ENCODE measurements at places on chromosomes 1 and 21.

- DNase-seq: peak; percentile 7
Measured at GRCh38 chr1:222521299-222522104, 26.4 kb downstream of the HHIPL2 start.

DNA sequence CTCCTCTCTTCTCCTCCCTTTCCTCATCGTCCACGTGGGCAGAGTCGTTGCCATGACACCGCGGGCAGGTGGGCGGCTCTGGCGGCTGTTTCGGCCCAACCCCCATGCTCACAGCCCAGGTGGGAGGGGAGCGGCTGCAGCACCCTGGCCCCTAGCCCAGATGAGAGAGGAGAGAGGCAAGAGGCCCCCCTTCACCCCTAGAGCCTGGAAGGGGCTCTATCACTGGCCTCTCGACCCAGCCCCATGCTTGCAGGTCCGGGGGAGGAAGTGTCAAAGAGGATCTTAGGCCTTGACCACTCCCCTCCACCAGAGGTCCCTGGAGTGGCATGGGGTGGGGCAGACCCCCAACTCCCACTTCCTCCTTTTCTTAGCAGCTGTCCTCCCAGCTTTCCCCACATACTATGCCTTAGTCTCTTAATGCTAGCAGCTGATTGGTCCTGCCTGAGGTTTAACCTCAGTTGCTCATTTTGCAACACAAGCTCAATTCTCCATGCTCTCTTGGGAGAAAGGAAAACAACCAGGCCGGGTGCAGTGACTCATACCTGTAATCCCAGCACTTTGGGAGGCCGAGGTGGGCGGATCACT is 10.4 kb downstream of the DLGAP3 start:
- DNase-seq: no peak

- DNase-seq: no peak
Measured at GRCh38 chr21:19475525-19475924, 1071.9 kb upstream of the TMPRSS15 start.

- no peak for DNase-seq
Measured at GRCh38 chr1:175530622-175531375, 212.6 kb downstream of the TNR start.

- no peak for DNase-seq
Measured at GRCh38 chr1:241253471-241253870, 103.5 kb downstream of the RGS7 start.

DNA sequence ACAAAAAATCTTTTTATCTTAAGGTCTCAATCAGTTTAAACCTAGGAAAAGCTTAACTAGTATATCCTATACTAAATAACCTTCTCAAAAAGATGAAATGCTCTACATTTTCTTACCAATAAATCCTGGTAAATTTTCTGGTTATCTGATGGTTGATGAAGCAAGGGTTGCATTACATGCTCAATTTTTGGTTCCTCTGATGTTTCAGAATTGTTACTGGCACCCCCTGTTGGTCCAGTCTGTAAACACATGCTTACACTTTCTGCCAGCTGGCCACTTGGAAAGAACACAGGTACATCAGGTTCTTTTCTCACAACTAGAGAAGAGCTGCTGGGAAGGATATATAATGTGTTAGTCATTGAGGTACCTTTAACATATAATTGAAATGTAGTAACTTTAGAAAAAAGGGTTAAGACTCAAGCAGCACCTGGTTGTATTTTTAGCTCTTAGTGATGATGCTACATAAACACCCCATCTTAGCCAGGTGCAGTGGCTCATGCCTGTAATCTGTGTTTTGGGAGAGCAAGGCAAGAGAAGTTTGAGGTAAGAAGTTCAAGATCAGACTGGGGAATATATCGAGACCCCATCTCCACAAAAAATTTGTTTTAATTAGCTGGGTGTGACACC is 30.9 kb upstream of the TAL1 start:
- peak; percentile 66 for DNase-seq

DNA sequence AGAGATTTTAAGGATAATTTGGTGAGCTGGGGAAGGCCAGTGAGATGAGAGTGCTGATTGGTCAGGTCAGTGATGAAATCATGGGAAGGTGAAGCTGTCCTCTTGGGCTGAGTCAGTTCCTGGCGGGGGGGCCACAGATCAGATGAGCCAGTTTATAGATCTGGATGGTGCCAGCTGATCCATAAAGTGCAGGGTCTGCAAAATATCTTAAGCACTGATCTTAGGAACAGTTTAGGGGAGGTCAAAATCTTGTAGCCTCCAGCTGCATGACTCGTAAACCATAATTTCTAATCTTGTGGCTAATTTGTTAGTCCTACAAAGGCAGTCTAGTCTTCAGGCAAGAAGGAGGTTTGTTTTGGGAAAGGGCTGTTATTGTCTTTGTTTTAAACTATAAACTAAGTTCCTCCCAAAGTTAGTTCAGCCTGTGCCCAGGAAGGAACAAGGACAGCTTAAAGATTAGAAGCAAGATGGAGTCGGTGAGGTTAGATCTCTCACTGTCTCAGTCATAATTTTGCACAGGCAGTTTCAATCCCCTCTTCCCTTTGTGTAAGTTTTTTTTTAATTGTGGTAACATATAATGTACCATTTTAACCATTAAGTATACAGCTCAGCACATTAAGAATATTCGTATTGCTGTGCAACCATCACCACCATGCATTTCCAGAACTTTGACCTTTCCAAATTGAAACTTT is 39.4 kb downstream of the PTAFR start:
- DNase-seq: no peak

DNA sequence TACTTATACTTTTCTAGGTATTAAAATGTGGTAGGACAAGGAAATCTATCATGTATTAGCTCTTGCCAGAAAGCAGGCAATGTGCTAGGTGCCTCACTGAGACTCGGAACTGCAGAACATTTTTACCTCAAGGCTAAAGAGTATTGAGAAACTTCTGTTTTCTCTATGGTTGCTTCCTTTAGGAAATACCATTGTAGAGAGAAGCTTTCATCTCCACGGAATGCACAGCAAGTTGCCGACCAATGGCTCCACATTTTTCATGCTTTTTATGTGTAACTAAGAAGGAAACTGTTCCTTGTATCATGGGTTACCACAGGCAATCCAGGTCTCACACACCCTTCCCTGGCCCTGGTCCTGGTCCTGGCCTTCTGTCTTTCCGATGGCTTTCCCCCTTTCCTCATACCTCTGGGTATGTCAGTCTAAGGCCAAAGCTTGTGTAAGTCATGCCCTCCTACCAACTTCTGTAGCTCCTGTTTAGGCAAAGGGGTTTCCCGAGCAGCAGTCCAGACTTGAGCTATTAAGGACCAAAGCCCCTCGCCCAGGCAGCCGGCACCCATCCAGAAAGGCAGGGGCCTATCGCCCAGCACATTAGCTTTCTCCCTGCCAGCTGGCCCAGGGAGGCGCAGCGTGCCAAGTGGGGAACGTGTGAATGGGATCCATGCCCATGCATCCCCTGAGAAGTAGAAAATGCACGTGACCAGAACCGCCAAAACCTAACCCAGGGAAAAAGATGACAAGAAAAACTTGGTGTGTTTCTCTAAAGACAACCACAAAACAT is 225.0 kb downstream of the PBX1 start:
- DNase-seq: no peak

DNA sequence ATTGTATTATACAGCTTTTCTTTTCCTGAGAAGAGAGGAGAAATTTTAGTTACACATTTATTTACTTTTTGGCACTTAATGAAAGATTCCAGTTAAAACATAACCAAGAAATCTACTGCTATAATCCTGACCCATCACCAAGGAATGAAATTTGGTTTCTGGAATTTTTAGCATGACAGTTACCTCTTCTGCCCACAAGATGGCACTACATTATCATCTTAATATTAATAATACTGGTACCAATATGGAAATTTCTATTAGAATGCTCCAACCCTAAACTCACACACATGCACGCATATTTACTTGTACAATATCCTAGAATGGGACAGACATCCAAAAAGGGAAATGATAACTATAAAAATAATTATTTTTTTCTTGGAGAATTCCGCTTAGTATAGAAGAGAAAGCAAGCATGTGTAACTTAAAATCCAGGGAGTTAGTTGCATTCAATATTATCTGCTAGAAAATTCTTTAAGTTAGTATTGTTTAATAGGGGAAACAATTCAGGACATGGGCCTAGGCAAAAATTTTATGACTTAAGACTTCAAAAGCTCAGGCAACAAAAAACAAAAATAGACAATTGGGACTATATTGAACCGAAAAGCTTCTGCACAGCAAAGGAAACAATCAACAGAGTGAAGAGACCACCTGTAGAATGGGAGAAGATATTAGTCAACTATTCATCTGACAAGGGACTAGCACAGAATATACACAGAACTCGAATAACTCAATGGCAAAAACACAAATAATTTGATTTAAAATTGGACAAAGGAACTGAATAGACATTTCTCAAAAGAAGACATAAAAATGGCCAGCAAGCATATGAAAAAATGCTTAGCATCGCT is 37.4 kb downstream of the MAP3K21 start:
- DNase-seq: peak; percentile 2

GRCh38 chr1:94125551-94126514 is 4.9 kb upstream of the ABCA4 start:
- DNase-seq: no peak

DNA sequence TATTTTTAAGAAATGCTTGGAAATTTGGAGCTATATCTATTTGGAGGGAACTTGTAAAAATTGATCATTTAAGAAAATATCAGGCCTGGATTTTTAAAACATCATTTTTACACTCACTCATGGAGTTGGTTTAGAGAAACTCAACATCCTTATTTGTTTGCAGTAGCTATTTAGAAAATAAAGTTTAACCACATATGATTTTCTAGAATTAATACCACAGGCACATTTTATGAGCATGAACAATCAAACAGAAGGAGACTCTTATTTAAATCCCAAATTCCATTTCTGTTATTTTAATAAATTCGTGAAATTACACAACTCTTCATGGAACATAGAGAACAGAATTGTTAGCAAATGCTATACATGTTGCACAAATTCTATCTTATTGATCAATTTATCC is 3.2 kb downstream of the CDKN2C start:
- DNase-seq: no peak

- no peak for DNase-seq
Measured at GRCh38 chr1:17119773-17120480, 676 bp upstream of the PADI2 start.

GRCh38 chr21:46226920-46227599 is 1.5 kb downstream of the LSS start:
- no peak for DNase-seq

DNA sequence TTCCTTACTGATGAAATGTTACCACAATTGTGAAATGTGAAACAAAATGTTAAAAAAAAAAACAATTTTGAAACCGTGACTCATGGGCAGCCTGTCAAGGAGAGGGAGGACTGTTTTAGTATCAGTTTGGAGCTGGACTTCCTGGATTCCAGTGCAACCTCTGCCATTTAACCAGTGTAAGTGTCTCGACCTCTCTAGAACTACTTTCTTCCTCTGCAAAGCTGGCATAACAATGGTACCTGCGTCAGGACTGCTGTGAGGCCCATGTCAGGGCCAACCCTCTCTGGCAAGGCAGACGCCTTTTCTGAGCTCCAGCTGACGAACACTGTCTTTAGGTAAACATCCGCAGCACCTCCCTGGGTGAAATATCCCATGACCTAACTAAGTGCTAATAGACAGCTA is 20.9 kb downstream of the URB1 start:
- peak; percentile 99 for DNase-seq

- no peak for DNase-seq
Measured at GRCh38 chr1:36166938-36167905, 11.3 kb downstream of the MAP7D1 start.

DNA sequence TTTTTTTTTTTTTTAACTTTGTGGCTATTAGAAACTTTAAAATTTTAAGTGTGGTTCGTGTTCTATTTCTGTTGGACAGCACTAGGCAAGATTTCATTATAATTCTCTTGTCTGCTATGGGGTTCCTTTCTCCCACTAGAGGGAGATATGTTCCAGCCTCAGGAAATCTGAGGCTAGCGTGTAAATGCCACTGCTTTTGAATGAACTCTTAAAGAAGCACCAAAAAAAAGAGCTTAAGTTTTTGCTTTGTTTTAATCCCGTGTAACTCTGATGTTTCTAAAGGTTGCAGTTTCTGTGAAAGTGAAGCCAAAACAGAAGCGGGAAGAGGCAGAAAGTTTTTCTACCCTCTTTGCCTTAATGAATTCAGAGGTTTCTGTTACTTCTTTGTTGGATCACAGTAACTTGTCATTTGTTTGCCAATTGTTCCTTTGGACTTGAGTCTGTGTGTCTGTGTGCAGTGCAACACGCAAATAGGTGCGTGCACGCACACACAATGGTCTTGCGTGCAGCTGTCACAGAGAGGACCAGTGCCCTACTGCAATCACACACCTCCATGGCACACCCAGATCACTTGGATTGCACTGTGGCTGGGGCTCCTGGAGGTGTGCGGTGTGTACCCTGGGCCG is 32.3 kb downstream of the HHAT start:
- DNase-seq: peak; percentile 24

DNA sequence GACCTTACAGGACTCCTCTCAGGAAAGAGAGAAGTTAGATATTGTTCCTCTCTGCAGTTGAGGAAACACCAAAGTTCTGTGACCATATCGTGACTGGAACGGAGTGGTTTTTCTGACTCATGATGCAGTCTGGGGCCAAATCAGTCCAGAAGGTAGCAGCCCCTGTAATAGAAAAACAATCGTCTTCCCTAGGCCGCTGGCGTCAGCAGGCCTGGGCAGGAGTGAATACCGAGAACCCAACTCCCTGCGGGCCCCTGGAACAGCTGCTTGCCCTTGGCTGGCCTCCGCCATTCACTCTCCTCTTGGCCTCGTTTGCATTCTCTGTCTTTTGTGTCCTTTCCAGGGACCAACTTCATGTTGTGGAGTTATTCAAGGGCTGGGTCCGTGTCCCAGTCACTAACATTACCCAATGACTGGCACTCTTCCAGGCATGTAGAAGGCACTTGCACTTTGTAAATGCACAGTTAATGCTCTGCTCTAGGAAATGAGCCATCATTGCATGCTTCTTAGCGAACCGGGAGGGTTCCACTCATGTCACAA is 10.9 kb upstream of the CD101 start:
- peak; percentile 96 for DNase-seq

- no peak for DNase-seq
Measured at GRCh38 chr1:65009724-65010420, 43.5 kb upstream of the JAK1 start.

DNA sequence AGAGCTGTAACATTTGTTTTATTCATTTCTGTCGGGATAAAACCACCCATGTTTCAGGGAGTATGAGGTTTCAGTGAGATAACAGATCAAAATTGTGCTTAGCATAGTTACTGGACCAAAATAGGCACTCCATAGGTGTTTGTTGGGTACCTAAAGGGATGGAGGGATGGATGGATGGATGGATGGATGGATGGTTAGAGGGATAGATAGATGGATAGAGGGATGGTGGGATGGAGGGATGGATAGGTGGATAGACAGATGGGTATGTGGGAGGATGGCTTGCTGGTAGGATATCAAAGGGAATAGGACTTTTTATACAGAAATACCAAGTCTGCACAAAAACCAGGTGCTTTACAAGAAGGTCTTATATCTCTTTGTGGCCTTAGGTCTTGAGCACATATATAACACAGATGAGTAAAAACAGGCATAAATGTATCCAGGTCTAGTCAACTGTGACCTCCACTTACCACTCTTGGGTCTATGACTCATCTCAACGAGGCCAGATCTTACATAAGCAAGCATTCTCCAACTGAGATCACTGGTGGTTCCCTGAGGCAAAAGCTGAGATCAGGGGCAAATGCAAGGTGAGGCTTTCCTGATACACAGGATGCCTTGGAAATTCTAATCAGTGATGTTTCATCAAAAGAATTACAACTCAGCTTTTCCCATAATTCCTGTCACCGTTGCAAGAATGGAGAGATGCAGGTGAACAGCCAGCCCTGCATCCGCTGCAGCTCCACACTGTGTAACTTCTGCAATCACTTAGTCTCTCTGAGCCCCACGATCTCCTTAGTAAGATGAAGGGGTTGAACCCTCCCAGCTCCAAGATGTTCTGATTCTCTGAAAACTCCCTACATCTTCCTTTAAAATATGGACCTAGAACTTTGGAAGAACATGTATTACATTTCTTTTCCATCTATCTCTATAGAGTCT is 32.0 kb downstream of the PTAFR start:
- DNase-seq: no peak
